ENCODE measurements at places on chromosomes 11 and 22. TPM values are rescaled to one million over a fixed set of nuclear protein-coding genes. Genes with fewer than 3 reads are reported as not detected.

The FSHB gene
- polyA plus RNA-seq: not detected

The ST14 gene
- polyA plus RNA-seq: 32.4 TPM

The OR2AT4 gene
- not detected for polyA plus RNA-seq

The HBB gene
- polyA plus RNA-seq: 146 TPM

The CABP4 gene
- 0.44 TPM for polyA plus RNA-seq

The OR5D13 gene
- not detected for polyA plus RNA-seq

The THY1 gene
- polyA plus RNA-seq: 90.2 TPM

The HEPN1 gene
- polyA plus RNA-seq: 1.8 TPM

The CYTH4 gene
- 2.4 TPM for polyA plus RNA-seq

The PAX6 gene
- not detected for polyA plus RNA-seq

The UFD1 gene
- polyA plus RNA-seq: 67.7 TPM

The CALCB gene
- 2.7 TPM for polyA plus RNA-seq

The TSGA10IP gene
- polyA plus RNA-seq: not detected
